Astrocyte of the cerebellum (primary cell): ENCODE measurements at places on chromosomes 6 and 20.

- DNase-seq: peak; percentile 77
Measured at GRCh38 chr20:43751167-43752050, 24.6 kb upstream of the GTSF1L start.

GRCh38 chr6:168884050-168884645, 369.5 kb downstream of the THBS2 start:
- no peak for DNase-seq

- DNase-seq: no peak
Measured at GRCh38 chr6:57305107-57305506, 12.3 kb upstream of the PRIM2 start.

DNA sequence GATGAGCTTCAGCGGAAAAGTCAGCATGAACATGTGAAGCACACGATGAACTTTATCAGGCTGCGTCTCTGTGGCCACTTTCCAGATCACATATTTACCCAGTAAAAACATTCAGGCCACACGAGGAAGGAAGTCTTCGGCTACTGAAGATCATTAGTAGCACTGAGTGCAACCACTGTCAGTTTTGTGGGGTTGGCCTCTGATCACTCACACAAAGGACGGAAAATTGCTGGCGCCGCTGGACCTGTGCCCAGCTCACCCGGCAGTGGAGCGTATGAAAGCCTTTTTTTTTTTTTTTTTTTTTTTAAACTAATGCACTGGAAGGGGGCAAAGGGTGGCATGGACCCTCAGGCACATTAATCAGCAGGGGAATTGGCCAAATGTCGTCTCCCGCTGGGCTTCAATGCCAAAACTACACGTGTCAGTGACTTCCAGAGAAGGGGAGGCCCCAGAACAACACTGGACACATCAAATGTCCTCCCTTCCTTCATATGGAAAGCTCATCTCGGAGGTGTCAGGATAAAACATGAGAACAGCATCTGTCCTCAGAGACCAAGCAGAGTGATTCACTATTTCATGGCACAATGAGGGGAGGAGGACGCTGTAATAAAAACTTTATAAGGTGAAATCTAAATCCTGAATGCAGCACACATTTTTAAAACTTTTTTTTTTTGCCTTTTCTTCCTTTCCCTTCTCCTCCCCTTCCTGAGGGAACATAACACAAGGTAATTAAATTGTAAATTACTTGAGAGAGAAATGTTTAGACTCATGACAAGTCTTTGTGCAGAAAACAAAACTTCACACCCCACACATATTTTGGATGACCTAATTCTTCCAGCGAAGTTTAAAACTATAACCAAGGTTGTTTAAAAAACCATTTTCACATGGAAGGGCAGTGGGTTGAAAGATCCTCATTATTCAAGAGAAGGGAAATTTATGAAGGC, 223.4 kb downstream of the FOXC1 start:
- peak; percentile 29 for DNase-seq

DNA sequence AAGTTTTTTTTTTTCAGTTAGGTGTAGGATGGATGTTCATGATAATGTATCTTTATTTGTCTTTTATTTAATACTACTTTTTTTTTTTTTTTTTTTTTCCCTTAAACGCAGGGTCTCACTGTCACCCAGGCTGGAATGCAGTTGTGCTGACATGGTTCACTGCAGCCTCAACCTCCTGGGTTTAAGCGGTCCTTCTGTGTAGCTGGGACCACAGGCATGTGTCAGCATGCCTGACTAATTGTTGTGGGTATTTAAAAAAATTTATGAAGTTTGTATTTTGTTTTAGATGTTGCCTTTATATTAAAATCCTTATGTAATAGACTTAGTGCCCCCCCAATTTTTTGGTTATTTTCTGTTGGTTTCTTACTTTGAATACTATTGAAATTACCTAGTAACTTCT, 42.6 kb downstream of the NCOA3 start:
- DNase-seq: peak; percentile 63

- DNase-seq: no peak
Measured at GRCh38 chr6:167829513-167829912, 2.8 kb downstream of the AFDN start.

GRCh38 chr6:170404036-170404435, 97.5 kb downstream of the FAM120B start:
- no peak for DNase-seq

DNA sequence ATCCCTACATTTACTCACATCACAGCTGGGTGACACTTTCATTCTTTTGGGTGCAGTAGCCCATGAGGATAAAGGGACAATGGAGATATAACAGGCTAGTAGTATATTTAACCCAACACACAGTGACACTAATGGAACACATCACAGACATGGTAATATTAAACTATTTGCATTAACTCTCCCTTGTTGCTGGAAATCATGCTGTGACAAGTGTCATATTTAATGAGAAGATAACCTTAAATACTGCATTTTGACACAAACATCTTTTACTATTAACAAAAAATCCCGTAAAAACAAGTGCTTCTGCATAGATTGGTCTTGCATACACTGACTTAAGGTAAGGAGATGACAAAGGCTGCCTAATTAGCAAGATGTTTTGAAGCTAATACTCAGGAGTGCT, 45.5 kb downstream of the CNR1 start:
- no peak for DNase-seq

DNA sequence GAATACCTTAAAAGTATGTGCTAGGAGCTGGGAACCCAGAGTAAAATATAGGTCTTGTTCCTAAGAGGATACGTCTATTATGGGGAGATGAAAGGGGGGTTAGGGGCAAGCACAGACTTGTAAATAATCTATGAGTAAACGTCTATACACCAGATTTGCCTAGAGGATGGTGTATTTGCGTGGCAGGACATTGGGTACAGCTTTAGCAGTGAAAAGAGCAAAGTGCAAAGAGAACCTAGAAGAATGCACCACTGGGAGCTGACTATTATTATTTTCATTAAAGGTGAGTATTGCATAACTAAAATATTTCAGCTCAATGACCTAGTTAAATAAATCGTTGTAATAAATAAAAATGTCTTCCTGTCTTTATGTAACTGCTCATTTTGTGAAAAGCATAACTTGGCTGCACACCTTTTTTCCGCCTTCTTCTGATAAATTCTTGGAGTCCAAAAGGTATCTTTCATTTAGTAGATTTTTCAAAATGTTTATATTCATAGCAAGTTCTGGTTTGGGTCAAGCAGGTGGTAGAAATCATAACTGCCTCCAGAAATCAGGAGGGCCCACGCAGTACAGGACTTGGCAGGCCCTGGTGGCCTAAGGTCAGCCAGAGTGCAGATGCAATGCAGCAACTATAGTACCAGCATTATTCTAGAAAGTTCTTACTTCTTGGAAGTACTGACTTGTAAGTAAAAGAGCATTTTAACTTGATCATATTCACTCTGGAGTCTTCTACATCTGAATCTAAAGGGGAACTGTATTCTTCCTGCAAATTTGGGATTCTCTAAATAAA, 357.2 kb downstream of the PLCB1 start:
- no peak for DNase-seq

- DNase-seq: no peak
Measured at GRCh38 chr6:7201732-7202541, 94.2 kb downstream of the RREB1 start.

- no peak for DNase-seq
Measured at GRCh38 chr20:21564127-21564773, 50.4 kb upstream of the NKX2-2 start.

DNA sequence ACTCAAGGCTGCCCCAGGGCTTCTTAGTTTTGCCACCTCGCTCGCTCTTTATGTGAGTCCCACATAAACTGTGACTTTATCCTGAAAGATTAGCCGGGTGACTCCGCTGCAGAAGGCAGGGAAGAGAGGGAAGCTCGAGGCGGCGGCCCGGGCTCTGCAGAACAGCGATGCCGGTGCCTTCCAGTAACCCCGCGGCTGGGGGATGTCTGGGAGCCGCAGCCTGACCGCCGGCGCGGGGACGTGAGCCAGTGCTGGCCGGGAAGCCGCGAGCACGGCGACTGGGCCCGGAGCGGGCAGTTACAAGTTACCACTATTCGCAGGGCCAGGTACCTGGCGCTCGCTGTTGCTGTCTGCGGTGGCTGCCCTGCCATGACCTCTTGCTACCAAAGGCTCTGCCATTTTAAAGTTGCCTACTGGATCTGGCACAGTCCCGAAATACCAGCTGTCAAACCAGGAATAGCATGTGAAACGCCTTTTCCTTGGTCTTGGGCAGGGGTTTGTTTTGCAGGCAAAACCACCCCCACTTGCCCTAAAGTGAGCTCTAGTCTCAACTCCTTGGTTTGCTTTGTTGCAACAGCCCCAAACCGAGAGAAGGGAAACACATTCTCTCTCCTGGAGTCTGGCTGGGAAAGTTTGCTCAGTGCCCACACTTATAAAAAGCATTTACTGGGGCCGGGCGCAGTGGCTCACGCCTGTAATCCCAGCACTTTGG, 124.0 kb upstream of the SLC2A12 start:
- no peak for DNase-seq

DNA sequence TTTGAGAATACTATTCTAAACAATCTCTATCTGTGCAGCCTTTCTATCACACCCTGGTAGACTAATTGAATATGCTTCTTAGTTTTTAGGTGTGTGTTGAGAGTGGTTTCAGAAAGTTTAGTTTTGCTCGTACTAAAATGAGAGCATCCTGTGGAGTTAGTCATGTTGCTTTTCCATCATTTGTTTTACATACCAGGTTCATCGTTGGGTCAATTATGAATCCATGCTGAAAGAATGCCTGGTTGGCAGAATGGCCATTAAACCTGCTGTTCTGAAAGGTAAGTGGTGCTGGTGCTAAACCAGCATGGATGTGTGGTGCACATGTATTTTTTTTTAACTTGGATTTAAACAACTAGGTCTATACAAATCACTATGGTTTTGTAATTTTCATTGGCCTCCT, 49.3 kb downstream of the CYB5R4 start:
- DNase-seq: peak; percentile 46

DNA sequence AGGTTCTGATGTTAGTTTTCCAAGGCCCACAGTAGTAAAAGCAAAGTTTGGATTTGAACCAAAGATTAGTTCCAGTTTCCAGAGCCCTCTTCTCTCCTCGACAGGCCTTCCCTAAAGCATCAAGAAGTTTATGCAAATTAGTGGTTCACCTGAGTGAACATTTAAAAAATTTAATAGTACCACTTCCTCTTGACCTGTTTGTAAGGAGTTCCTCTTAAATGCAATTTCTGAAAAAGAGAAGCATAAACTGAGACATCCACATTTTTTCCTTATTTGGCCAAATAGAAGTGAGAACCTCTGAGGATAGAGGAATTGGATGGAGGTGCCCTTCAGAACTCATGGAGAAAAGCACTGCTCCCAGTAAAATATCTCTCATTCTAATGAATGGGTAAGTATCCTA, 1.2 kb upstream of the DSE start:
- DNase-seq: no peak

DNA sequence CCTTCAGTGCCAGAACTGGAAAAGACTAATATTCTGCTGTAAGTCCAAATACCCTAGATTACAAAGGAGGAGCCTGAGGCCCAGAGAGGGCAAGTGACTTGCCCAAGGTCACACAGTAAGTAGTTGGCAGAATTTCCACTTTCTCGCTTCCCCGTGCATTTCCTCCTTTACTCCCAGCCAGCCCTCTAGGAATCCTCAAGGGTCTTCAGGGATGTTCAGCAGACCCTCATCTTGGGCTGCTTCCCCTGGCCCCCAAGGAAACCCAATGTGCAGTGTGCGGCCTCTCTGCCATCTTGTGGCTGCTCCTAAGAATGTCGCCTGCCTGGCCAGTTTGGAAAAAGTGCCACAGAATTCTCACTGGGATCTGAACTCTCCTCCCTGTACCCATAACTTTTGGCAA, 217.7 kb upstream of the LRFN2 start:
- no peak for DNase-seq

GRCh38 chr20:32477594-32478512, 107.3 kb downstream of the NOL4L start:
- no peak for DNase-seq

- DNase-seq: peak; percentile 83
Measured at GRCh38 chr20:25233016-25233772, 14.7 kb upstream of the PYGB start.

DNA sequence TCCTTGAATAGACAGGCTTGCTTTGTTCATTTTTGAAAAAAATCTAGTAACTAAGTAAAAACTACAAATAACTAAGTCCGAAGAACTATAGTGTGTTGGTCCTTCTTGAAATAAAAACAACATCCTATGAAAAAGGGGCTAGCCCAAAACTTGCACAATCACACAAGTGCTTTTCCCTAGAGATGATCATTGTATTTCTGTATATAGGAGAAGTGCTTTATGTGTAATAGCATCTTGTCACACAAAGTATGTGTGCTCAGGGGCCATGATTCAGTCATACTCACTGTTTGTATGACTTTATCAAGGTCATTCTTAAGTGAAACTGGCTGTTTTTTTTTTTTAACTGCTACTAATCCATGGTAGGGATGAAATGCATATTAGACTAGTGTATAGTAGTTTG, 179.8 kb downstream of the DTNBP1 start:
- DNase-seq: no peak

DNA sequence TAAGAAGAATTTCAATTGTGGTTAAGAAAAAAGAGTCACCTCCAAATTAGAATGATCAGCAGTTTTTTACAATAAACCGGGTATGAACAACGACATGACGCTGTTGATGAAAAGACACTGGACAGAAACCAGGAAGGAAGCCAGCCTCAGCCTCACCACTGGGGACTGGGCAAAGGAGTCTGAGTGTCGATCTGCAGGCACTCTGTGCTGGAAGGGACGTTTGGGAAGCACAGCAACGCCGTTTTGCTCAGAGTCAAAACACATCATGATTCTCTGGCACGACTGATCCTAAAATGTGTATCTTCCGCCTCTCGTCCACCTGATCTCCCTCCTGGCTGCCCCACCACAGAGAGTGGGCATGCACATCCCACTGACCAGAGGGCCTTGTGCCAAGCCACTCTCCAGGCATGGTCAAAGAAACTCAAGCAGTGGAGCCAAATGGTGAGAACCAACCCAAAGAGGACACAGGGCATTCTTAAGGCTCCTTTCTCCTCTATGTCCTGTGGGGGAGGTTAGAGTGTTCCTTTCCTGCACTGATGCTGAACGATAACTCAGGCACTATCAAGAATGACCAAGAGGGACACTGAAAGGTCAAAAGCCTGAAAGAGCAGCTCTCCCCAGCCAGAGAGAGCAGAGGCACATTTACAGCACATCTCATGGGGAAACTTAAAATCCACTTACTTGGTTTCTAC, 68.8 kb downstream of the AGPAT4 start:
- peak; percentile 53 for DNase-seq

DNA sequence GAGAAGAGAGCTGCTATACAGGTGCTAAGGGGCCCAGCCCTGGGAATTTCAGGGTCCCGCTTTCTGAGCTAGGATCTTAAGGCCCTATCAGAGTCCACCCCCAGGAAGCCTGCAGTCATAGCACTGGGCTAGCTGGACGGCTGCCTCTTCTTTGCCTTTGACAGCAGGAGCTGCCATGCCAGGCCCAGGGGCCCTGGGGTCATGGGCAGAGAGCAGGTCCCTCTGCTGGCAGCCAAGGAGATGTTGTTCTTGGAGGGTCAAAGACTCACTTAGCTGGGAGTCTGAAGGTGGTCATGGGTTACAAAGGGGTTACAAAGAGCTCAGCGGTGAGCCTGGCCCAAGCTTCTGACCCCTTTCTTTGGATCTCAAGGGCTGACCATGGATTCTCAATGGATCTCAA, 52.7 kb downstream of the RPP21 start:
- DNase-seq: no peak
